ENCODE measurements at places on chromosomes 16 and 17.

GRCh38 chr17:81993729-81994592 is 16.5 kb downstream of the ASPSCR1 start:
- no peak for DNase-seq

DNA sequence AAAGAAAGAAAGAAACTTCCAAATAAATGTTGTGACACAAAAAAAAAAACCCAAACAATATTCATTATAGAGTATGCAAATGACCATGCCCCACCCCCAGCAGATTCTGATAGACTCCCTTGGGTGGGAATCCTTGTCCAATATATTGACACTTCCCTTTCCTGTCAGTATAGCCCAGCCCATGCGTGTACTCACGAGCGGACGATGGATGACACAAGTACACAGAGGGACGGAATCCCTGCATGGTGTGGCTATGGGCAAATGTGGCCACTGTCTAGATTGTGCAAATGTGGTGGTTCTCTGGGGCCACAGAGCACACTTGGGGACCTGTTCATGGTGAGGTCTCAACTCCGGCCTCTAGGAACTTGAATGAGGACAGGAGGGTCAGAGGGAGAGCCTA is 3.1 kb downstream of the RAB37 start:
- no peak for DNase-seq

GRCh38 chr16:85990861-85991301 is 91.9 kb downstream of the IRF8 start:
- no peak for DNase-seq

- DNase-seq: no peak
Observed at GRCh38 chr17:41906465-41907184, 12.1 kb downstream of the ACLY start.

DNA sequence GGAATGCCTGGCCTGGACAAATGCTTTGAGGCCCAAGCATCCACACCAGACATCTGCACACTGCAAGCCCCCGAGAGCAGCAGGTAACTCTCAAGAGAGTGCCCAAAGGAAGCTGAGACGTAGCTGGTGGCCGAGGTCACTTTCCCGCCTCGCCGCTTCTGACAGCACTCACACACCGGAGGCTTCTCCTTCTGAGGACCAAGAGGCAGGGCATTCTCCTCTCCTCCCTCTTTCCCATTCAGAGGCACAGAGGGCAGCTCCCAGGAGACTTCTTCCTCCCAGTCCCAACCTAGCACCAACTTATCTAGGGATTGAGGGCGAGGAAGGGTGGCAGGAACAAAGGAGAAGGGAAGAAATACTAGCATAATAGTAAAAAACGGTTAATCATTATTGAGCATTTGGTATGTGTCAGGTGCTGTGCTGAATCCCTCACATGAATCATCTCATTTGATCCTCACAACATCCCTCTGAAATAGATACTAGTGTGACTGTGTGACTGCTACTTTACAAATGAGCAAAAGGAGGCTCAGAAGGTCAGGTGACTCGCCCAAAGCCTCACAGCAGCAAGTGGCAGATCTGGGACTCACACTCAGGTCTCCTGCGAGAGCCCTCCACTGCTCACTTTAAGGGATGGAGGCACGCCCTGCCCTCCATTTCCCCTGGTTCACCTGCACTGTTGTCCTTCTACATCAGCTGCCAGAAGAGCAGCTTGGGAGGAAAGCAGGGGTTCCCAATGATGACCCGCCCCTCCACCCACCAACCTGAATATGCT is 41.8 kb downstream of the MYO18A start:
- DNase-seq: no peak

DNA sequence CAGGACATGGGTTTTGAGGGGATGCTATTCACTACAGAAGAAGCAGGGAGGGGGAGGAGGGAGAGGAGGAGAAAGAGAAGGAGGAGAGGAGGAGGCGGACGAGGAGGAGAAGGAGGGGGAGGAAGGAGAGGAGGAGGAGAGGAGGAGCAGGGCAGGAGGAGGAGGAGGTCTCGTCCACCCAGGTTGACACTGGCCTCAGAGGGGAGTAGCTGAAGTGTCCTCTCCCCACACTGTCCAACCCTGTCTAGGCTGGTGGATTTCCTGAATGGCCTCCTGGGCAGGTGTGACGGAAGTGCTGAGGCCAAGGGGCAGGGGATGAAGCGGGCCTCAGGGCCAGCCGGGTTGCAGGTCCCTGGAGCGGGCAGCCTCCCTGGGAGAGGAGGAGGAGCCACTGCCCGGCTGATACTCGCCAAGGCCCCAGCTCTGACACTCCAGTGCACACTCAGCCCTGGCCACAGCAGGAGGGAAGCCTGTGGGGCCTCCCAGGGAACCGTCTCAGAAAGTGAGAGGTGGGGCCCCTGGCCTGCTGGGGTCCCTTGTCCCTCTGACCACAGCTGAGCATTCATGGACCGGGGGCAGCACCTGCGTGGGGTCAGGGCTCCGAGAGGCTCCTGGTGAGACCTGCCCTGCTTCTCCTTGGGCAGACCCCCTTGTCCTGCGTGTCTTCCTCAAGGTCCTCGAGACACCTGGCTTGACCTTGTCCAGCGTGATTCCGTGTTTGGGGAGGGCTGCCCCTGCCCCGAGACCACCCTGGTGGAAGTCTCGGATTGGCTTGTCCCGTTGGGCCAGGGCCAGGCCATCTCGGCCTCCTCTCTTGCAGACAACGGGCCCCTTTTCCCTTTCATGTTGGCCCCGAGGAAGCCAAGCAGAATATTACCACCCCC is 200.6 kb upstream of the CIBAR2 start:
- DNase-seq: no peak

- no peak for DNase-seq
Observed at GRCh38 chr16:27483624-27484023, 66.1 kb downstream of the GTF3C1 start.

DNA sequence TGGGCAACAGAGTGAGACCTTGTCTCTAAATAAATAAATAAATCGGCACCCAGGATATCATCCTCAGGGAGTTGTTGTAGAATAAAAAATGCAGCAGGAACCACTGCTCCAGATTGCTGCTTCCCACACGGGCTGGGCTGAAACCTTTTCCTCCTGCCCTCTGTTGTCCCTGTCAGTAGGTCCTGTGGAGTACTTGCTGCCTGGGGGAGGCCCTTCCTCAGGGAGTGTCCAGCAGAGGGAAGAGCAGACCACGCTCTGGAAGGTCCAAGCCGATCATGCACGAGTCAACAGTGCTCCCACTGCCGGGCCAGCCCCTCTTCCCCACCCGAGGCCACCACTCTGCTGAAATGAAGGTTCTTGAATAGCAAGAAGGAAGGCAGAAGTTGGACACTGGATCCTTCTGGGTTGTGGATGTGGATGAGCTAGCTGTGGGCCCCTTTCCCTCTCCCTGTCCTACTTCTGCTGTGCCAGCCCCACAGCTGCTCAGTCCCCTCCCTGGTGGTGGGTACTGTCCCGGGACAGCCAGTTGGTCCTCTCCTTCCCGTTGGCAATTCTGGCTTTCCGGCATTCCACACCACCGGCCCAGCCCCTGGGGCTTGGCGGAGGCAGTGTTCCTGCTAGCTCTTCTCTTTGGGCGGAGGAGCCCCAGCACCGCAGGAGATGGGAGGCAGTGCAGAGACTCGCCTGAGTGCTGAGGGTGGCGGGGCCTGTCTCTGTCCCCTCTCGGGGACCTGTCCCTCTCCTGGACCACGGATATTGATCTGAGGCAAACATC is 10.8 kb downstream of the CDK5R1 start:
- DNase-seq: no peak

All from amygdala (tissue), 56 donors.